Smooth muscle cell of the umbilical artery (primary cell): ENCODE measurements at places on chromosomes 3 and 15. TPM values are rescaled to one million over a fixed set of nuclear protein-coding genes. Genes with fewer than 3 reads are reported as not detected.

The SHC4 gene
- total RNA-seq: 2.6 and 3.0 TPM in 2 replicates

The SOX14 gene
- not detected in 2 replicates for total RNA-seq

The SCAPER gene
- 6.8 and 8.0 TPM in 2 replicates for total RNA-seq

The PPP1R14D gene
- total RNA-seq: not detected in 2 replicates

The IGSF11 gene
- 0.14 TPM in 1 of 2 replicates, not detected in the other for total RNA-seq

The CADM2 gene
- total RNA-seq: 0.18 TPM in 1 of 2 replicates, not detected in the other

The EIF4E3 gene
- total RNA-seq: 1.2 TPM in 2 replicates

The PLA2G4D gene
- total RNA-seq: not detected in 2 replicates
